ENCODE measurements at places on chromosomes 12 and 14.
A peak's percentile ranks its signal among the peaks of the same experiment; 100 is the strongest.

DNA sequence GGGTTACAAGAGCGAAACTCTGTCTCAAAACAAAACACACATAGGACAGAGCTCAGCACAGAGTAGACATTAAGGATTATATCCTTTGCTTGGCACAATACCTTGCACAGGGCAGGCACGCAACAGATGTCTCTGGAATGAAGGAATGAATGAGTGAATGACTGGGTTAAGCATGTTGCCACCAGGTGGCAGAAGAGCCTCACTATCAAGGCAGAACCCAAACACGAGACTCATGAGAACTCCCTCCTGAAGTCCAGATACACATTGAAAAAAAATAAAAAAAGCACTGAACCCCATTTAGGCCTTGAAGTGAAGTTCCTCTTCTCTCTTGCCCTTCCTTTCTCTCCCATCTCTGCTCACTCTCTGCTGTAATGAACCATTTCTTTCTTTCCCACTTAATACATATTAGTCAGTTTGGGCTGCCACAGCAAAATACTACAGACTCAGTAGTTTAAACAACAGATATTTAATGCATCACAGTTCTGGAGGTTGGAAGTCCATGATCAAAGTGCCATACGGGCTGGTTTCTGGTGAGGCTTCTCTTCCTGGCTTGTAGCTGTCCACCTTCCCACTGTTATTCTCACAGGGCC, 26.6 kb upstream of the LTA4H start:
- peak; percentile 47 for DNase-seq

DNA sequence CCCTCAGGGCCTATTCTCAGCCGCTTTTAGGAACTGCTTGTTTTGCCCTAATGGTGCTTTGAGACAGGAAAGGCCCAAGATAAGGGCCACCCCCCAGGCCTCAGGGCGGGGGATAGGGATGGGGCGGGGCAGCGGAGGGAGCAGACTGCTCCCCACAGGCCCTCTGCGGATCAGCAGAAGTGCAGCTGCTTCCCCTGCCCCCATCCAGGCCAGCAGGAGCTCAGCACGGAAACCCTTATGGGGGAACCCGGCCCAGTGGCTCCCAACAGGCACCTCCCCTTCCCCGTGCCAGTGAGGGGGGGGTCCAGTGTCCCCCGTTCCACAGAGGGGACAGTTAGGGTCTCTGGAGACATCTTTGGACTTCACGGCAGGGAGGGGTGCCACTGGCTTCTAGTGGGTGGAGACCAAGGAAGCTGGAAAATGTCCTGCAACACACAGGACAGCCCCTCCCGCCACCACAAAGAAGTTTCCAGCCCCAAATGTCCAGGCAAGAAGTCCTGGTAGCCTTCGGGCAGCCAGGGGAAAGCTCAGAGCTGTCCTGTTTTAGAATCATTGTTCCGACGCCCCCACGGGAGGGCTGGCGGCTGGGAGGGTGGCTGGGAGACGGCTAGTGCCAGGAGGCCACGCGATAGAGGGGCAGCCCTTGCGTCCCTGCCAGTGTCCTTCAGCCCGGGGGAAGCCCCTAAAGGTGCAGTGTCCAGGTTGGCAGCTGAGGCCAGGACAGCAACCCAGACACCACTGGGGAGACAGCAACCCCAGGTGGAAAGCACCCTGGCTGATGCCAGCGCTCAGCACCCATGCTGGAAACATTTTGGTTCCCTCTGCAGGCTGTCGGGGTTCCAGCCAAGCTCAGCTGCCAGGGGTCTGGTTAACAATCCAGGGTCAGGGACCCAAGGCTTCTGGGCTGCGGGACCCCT, 10.4 kb upstream of the GPR132 start:
- peak; percentile 93 for DNase-seq

DNA sequence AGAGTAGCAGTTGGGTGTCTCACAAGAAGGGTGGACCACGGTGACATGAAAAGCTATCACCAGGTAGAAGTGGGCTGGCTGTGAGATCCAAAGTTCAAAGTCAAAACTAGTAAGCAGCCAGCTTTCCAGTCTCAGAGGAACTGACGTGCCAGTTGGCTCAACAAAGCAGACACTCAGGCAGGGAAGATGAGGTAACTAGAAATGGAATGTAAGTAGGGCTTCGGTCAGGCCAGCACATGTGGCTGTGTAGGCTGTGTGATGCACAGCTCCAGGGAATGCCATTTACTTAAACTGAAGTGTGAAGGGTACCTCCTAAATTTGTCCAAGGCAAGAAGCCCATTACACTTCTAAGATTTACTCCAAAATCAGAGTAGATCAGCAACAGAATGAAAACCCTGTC, 43.6 kb downstream of the PTPRR start:
- no peak for DNase-seq

DNA sequence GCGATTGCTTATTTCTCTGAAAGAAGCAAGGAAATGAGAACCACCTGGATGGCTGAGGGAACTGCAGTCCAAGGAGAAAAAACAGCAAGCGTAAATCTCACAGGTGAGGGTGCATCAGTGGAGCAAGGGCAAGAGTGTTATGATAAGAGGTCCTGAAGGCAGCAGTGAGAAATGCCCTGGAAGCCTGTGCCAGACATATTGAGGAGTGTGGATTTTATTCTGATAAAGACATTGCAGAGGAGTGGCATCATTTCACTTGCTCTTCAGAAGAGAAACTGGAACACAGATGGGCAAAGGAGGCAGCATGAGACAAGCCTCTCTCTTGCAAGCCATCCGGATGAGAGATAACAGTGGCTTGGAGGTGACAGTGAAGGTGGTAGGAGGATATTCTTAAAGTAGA, 78.5 kb downstream of the PDE3A start:
- DNase-seq, result no peak

DNA sequence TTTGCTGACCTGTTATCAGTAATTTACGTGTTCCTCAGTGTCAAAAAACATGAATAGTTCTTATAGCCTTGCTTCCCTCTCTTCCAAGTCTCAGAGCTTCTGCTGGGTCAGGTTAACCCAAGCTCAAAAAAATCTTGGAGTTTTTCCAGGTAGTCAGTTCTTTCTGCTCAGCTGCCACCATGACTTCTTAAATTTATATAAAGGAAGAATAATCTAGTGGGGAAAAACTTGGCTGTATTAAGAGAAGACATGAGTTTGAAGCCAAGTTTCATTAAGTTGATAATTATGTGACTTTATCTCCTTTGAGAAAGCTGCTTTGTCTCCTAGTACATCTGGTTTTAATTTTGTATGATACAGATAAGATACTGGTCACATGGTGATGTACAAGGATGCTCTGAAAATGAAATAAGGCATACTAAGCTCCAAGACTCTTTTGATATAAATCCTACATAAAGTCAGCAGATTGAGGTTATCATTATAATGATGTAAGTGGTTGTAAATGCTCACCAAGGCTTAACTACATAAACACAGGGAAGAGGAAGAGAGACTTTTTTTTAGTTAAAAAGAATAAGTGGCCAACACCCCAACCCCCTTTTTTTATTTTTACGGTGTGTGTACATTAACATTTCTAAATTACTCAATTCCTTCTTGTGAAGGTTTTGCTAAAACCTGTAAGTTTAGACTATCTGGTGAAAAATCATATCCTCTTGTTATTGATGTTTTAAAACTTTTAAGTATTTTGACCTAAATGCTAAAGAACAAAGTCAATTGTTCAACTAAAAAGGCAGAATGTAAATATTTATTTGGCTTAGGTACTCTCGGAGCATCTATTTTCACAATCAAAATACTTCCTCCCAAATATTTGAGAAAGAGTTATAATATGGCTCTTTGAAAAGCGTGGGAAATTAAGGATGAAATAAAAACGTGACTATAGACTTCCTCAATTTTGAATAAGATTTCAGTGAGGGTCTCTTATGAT, 84.1 kb upstream of the SLC38A2 start:
- no peak for DNase-seq

DNA sequence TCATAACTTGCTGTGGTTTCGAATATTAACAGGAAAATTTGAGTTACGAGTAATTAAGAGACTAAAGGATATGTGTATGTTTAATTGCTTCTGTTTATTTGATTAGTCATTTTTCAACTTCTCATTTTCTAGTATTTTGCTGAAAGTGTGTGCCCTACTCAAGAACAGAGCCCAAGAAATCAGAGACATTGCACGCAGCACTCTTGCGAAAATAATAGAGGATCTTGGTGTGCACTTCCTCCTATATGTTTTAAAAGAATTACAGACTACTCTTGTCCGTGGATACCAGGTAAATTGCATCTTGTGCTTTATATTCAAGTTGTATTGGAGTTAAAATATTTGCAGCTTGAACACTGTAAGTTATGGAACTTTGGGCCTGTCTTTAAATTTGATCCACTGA, 50.8 kb downstream of the ARL1 start:
- DNase-seq, result no peak

GRCh38 chr12:47819896-47820630, at the start of gene HDAC7:
HDAC7 (minus strand) TSS chr12:47819903; CDS start chr12:47819785, 118 bp downstream.
- DNase-seq, result peak; percentile 85

DNA sequence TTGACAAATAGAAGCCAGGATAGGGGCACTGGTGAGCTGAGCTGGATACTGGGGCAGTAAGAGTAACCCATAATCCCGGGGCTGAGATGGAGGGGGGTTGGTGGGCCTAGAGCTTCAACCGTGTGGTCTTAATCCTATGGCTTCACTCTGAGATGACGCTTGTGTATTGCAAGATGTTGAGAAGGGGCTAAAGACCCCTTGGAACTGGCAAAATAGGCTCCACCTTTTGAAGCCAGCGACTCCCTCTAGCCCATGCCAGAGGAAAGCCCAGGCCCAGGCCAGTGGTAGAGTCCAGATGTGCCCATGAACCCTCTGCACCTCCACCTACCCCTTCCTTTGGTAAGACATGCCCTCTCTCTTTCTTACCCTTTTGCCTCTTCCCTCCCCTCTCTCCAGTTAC, 4.6 kb downstream of the HOXC12 start:
- no peak for DNase-seq

DNA sequence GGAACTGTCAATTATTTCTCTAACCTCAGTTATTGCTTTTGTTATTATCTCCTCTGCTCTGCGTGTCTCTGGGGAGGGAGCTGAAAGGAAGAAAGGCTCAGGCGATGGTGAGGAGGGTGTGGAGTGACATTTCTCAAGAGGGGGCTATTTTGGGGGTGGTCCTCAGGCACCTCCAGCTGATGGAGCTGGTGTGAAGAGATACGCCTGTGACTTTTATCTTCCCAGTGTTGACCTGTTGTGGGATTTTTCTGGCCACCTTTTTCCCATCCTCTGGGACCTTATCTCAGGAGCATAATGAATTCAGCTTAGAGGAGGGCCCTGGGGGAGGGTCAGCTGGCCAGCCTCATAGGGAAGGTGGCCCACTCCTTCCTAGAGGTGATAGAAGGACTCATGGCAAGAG, 26.4 kb downstream of the KCNA5 start:
- DNase-seq, result no peak

GRCh38 chr12:19436931-19437330, 2.4 kb upstream of the AEBP2 start:
- DNase-seq, result no peak

DNA sequence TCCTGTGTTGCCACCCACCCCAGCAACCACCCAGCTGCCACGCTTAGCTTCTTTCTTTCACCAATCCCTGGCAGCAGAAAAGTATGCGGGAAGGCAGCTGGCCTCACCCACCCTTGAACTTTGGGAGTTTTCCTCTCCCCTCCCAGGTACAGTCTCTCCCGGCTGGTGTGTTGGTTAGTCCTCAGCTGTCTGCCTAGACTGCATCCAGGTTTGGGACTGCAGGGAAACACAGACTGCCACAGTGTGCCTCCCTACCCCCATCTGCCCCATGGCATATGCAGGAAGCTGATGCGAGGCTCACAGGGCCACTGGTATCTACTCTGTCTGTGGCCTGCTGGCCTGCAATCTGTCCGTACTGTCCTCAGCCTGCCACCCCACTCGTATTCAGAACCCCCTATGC, 2.1 kb downstream of the CD9 start:
- DNase-seq, result no peak

DNA sequence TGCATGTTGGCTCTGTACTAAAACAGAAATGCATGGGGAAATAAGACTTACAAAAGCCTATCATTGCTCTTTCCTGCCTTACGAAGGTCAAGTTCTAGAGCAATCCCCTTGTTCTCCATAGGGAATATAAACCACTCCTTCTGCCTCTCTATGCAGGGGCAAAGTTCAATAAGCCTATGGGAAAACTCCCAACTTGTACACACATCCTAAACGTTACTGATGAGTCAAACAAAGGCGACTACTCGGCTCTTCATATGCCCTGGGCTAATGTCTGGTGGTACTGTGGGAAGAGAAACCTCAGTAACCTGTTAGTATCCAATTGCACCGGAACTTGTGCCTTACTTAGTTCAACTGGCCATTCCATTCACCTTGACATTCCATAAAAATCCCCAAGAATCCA, 32.7 kb downstream of the PRMT8 start:
- DNase-seq, result no peak

DNA sequence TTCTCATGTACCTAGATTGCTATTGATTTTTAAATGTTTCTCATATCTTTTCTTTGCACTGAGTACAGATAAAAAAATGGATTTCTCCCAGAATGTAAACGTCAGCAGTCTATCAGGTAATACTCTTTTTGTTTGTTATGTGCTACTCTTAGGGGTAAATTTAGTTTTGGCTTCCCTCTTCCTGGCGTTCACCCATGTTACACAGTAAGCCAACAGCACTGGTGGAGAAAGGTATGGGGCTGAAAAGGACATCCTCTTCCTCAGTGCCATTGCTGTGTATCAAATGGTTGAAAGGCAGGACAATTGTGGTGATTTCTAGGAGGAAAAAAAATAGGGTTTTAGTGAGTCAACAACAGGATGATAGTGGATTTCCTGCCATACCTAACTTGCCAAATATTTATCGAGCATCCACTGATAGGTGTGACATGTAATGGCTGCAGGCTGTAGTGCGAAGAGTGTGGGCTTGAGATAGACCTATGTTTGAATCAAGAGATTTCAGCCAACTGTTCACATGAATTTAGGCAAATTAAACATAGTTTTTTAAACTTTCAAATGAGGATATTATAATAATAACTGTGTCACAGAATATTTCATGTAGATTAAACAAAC, 7.5 kb downstream of the KLRF2 start:
- DNase-seq, result no peak

DNA sequence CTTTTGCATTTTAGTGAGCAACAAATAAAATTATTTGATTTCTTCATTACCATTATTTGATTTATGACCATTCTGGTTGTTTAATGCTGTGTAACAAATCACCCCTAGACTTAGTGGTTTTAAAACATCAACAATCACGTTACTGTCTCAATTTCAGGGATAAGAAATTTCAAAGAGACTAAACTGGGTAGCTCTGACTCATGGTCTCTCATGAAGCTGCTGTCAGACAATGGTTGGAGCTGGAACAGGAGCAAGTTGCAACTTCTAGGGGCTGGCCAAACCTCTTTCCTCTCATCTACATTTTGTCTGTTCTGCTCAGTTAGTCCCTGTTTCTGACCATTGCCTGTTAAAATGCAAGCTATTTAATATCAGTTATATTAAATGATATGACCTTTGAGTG, 517.0 kb downstream of the KCNH5 start:
- DNase-seq, result no peak

GRCh38 chr14:103817595-103817994, 29.8 kb downstream of the PPP1R13B start:
- DNase-seq, result no peak

- no peak for DNase-seq
These were observed 20.2 kb downstream of the HDAC7 start for GRCh38 chr12:47799357-47799955.

All from GM12892 (cell line).